Spinal cord (tissue), 10 donors: ENCODE measurements at places on chromosomes 6 and 20.
A peak's percentile ranks its signal among the peaks of the same experiment; 100 is the strongest.

GRCh38 chr6:157079277-157079676 is 244.0 kb downstream of the TMEM242 start:
- no peak for DNase-seq

- DNase-seq = no peak
Measured at GRCh38 chr20:49792006-49792405, 20.6 kb upstream of the SLC9A8 start.

- DNase-seq = no peak
Measured at GRCh38 chr6:168181316-168181715, 102.3 kb upstream of the FRMD1 start.

DNA sequence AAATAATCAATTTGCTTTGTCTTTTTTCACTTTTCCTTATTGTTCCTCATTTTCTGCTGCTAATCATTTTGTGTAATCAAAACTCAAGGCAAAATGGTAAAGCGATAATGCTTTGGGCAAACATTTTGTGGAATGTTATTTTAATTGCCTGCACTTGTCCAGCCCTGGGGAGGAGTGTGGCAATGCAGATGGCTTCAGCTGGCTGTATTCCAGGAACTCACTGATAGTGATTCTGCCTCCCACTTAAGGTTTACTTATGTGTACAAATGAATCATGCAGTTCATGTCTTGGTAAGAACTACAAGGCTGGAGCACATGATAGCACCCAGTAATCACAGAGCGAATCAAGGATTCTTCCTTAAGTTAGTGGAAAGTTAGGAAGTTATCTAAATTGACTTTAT is 107.8 kb downstream of the COL19A1 start:
- DNase-seq = peak; percentile 77

GRCh38 chr6:130853555-130854183 is 26.5 kb downstream of the SMLR1 start:
- DNase-seq = no peak
